ENCODE measurements at places on chromosomes 6 and 20.
A peak's percentile ranks its signal among the peaks of the same experiment; 100 is the strongest.

- no peak for DNase-seq
Observed at GRCh38 chr20:50378170-50379000, 131.8 kb upstream of the PTPN1 start.

DNA sequence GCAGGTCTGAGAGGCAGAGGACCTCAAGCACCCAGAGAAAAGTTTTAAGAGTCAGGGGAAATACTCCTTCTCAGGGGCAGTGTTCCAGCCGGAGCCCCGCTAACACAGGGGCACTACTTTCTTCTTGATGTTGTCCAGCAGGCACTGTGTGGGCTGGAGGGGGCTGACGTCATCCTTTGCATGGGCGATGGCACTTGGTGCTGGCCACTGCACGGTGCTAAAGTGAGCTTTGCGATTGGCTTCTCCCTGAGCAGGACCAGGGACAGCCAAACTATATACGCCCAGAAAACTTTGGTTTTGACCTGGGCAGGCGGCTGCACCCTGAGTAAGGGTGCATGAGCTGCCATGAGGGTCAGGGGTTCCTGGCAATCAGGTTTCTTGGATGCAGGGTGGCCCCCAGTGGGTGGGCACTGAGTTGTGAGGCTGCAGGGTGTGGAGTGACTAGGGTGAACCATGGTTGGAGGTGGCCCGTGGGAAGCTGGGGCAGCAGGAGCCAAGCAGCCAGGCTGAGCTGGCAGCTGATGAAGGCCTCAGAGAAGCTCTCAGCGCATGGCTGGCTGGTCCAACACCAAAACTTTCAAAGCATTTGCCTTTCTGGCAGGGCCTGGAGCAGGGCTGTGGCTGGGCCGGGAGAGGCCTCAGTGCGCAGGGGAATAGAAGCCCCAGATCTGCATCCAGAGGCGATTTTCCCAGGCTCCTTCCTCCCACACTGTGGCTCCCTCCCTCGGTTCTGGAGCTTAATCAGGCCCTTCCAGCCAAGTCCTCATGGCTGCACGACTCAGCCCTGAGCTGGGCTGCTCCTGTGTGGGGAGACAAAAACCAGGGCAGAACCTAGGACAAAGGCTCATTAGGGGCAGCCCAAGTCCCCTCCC lies 18.3 kb downstream of the MRPS18A start:
- DNase-seq: no peak

- peak; percentile 50 for DNase-seq
Observed at GRCh38 chr6:42276034-42276890, 58.6 kb upstream of the MRPS10 start.

DNA sequence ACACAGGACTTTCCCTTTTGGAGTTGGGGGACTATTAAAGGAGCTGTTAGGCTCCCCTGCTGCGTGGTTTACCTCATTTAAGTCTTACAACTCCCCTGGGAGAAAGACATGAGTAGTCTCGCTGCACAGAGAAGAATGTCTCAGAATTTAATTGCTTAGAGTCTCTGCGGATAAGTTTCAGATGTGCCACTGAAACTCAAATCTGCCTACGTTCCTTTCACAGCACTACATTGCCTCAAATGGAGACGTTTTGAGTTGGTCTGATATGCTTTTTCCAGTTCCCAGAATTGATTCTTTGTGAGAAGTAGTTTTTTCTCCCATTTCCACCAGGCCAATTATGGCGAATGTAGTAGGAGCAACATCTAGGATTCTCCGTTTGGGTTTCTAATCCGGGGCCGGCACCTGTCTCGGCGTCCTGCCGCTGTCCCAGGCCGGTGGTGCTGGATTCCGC lies 532 bp upstream of the SLC35F1 start:
- no peak for DNase-seq

GRCh38 chr20:48815537-48815936 lies 12.3 kb downstream of the PREX1 start:
- DNase-seq: no peak

GRCh38 chr6:168860987-168861386 lies 392.7 kb downstream of the THBS2 start:
- DNase-seq: no peak

DNA sequence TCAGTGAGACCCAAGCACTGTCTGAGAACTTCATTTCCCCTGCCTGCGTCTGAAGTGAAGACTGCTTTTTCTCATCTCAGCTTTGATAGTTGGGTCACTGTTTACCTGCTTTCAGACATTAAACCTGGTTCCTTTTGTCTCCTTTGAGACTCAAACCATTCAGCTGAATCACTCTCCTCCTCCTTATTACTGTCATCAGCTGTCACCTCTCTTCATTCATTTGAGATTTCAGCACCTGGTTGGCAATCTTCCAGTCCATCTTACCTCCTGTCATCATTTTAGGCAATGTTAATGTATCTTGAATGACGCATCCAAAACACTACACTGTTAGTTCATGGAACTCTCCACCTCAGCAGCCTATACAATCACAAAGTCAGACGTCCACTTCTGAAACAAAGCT lies 34.3 kb upstream of the SOX4 start:
- DNase-seq: no peak

DNA sequence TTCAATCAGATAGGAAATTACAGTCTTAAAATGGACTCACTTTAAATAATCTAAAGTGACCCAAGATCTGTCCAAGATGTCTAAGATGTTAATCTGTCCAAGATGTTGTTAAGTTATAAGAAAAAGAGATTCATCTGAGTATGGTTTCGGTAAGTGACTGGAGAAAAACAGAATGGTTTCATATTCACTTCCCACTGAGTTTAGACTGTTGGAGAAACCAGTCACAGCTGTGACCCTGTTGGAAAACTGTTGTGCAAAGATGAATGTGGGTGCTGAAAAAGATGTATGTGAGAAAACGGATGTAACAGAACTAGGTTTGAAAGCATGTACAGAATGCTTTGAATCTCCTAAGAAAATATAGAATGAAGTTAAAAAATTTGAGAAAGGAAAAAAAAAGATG lies 325.9 kb downstream of the COL12A1 start:
- DNase-seq: peak; percentile 77
